Suprapubic skin (tissue), 4 donors: ENCODE measurements at places on chromosomes 11 and 22.

DNA sequence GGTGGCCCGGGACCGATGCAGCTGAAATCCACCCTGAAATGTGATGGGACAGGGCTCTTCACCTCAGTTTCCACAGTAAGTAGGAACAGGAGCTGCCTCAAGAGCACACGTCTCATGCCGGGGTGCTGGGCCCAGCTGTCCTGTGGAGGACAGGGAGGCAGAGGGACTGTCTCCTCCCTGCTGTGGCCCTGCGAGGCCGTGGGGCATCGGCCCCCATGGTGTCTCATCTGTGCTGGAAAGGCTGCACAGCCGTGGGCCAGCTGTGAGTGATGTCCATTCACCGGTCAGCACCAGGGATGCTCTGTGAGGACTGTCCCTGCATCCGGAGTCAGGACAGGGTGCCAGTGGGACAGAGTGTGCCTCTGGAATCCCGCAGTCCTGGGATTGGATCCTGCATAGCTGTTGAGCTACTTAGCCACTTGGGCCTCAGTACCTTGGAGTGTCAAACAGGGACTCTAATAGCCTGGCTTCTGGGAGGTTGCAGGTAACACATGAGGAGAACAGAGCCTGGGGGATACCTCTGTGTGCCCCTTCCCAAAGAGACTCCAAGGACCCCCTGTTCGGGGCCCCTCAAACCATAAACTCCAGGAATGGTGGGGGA, 16.5 kb downstream of the TRPM5 start:
- H3K36me3 ChIP-seq = no peaks in the 10 kb centered on the region
- H3K4me1 ChIP-seq = peaks cover 6% of the 10 kb centered on the region
- peaks cover 7% of the 10 kb centered on the region for H3K27me3 ChIP-seq
- no peak overlapping the region for H3K27ac ChIP-seq
- DNase-seq = no peak

GRCh38 chr11:35047769-35048168, 91.2 kb upstream of the CD44 start:
- H3K4me3 ChIP-seq = no peak overlapping the region
- peaks cover 30% of the 10 kb centered on the region for H3K4me1 ChIP-seq
- H3K27me3 ChIP-seq = no peaks in the 10 kb centered on the region
- no peaks in the 10 kb centered on the region for H3K36me3 ChIP-seq
- H3K27ac ChIP-seq = no peak overlapping the region
- DNase-seq = no peak

DNA sequence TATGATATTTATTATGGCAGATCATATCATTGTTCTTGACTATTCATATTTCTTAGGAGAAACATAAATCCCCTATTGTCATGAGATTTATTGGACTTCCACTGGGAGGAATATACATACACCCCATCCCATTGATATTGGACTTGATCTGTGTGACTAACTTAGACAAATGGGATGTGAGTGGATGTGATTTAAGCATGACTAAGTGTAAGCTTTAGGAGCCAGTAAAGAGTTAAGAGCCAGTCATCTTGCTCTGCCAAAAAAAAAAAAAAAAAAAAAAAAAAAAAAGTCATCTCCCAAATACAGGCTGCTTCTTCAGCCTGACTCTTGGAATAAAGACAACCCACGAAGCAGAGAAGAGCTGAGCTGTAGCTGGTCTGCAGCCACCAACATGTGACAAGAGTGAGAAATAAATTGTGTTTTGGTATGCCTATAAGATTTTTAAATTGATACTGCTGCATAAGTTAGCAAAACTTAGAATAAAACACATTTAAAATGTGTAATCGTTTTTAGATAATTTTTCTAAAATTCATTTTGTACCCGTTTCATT, 595.0 kb upstream of the LRRC4C start:
- no peaks in the 10 kb centered on the region for H3K4me1 ChIP-seq
- DNase-seq = no peak
- no peaks in the 10 kb centered on the region for H3K36me3 ChIP-seq
- no peaks in the 10 kb centered on the region for H3K27me3 ChIP-seq

GRCh38 chr11:126378763-126379162, 23.3 kb downstream of the ST3GAL4 start:
- DNase-seq = peak; percentile 14
- H3K27me3 ChIP-seq = no peaks in the 10 kb centered on the region
- no peak overlapping the region for H3K4me3 ChIP-seq
- peaks cover 16% of the 10 kb centered on the region for H3K4me1 ChIP-seq
- H3K27ac ChIP-seq = no peak overlapping the region
- H3K36me3 ChIP-seq = no peaks in the 10 kb centered on the region

GRCh38 chr11:2223153-2223794, 47.1 kb downstream of the ASCL2 start:
- DNase-seq = no peak
- peaks cover 2% of the 10 kb centered on the region for H3K27me3 ChIP-seq
- no peak overlapping the region for H3K27ac ChIP-seq
- H3K4me3 ChIP-seq = no peak overlapping the region
- no peaks in the 10 kb centered on the region for H3K36me3 ChIP-seq

DNA sequence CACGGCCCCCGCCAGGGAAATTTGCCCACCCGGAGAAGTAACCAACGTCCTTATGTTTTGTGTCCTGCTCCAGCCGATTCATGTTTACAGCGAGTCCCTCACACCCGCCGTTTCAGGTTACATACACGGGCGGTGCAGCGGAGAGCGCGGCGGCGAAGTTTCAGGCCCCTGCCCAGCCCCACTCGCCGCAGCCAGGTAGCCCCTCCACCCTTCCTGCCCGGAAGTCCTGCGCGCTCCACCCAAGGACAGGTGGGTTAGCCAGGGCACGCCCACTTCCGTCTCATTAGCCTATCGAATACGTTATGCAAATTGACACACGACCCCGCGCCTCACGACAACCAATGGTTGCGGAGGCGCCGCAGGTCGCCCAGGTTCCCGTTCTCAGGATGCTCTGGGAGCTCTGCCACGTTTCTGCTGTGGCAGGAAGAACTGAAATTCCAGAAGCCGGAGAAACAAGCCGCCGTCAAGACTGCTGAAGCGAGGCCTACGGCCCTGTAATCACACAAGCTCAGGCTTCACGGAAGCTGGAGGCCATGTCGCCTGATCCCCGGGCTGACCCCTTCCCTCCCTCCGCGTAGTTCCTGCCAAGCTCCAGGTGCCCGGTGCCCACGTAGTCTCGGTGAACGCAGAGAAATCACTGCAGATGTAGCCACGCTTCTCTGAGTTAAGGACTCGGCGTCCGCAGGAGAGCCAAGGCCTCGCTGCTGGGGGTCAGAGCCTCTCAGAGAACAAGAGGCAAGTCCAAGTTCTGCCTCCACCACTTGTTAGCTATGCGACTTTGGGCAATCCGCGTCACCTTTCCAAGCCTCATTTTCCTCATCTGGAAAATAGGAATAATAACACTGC, 22.4 kb upstream of the MYH9 start:
- peak overlapping the region; percentile 42 for H3K4me3 ChIP-seq
- H3K36me3 ChIP-seq = no peaks in the 10 kb centered on the region
- peak overlapping the region; percentile 81 for H3K27ac ChIP-seq
- peaks cover 13% of the 10 kb centered on the region for H3K4me1 ChIP-seq
- H3K27me3 ChIP-seq = no peaks in the 10 kb centered on the region
- peak; percentile 84 for DNase-seq

- H3K27ac ChIP-seq = no peak overlapping the region
- peaks cover 9% of the 10 kb centered on the region for H3K27me3 ChIP-seq
- H3K4me3 ChIP-seq = no peak overlapping the region
Measured at GRCh38 chr22:32044913-32045312, 1.9 kb downstream of the SLC5A1 start.

DNA sequence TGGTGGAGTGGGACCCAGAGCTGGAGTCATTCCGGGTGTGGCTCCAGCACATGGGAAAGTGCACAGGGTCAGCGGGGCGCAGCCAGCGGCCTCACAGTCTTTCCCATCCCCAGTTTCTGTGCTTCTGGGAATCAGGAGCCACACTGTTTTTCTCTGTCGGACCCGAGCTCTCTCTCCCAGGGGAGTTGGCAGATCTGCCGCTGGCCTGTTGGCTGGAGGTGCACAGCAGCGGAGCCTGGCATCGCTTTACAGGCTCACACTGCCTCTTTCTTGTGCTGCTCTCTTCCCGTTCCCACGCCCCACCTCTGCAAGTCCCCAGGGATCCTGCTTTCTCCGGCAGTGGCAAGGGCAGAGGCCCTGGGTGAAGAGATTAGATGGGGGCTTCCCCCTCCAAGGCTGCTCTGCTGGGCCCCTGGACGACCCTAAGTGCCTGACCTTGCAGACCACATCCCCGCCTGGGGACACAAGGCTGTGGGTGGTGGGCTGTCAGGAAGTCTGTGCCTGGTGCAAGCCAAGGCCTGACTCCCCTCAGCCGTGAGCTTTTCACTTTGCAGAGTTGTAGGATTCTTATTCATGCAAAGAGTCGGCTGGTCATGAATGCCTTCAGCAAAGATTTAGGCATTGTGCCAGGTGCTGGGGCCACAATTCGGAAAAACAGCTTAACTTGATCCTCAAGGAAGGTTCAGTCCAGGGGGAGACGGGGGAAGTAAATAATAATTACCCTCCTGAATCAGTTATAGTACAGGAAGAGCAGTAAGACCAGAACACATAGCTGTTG, 116.3 kb downstream of the TIMP3 start:
- H3K36me3 ChIP-seq = no peaks in the 10 kb centered on the region
- H3K4me3 ChIP-seq = no peak overlapping the region
- no peaks in the 10 kb centered on the region for H3K4me1 ChIP-seq
- no peaks in the 10 kb centered on the region for H3K27me3 ChIP-seq
- no peak for DNase-seq
- H3K27ac ChIP-seq = no peak overlapping the region

GRCh38 chr11:78231962-78232501, 43.3 kb downstream of the USP35 start:
- no peak overlapping the region for H3K4me3 ChIP-seq
- peaks cover 13% of the 10 kb centered on the region for H3K4me1 ChIP-seq
- no peaks in the 10 kb centered on the region for H3K27me3 ChIP-seq
- no peak for DNase-seq
- no peak overlapping the region for H3K27ac ChIP-seq
- H3K36me3 ChIP-seq = no peaks in the 10 kb centered on the region

DNA sequence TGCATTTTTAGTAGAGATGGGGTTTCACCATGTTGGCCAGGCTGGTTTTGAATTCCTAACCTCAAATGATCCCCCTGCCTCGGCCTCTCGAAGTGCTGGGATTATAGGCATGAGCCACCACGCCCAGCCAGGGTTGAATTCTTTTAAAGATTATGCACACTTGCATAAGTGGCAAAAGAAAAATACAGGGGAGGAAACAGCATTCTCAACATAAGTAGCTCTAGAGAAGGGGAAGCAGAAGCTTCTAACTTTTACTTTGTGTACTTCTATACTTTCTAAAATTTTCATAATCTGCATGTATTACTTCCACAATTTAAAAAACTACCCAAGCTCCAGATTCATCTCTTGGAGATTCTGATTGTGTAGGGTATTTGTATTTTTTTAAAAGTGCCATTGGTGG, 108.0 kb downstream of the SLC1A2 start:
- peaks cover 2% of the 10 kb centered on the region for H3K4me1 ChIP-seq
- H3K36me3 ChIP-seq = no peaks in the 10 kb centered on the region
- H3K4me3 ChIP-seq = no peak overlapping the region
- DNase-seq = no peak
- H3K27ac ChIP-seq = no peak overlapping the region

DNA sequence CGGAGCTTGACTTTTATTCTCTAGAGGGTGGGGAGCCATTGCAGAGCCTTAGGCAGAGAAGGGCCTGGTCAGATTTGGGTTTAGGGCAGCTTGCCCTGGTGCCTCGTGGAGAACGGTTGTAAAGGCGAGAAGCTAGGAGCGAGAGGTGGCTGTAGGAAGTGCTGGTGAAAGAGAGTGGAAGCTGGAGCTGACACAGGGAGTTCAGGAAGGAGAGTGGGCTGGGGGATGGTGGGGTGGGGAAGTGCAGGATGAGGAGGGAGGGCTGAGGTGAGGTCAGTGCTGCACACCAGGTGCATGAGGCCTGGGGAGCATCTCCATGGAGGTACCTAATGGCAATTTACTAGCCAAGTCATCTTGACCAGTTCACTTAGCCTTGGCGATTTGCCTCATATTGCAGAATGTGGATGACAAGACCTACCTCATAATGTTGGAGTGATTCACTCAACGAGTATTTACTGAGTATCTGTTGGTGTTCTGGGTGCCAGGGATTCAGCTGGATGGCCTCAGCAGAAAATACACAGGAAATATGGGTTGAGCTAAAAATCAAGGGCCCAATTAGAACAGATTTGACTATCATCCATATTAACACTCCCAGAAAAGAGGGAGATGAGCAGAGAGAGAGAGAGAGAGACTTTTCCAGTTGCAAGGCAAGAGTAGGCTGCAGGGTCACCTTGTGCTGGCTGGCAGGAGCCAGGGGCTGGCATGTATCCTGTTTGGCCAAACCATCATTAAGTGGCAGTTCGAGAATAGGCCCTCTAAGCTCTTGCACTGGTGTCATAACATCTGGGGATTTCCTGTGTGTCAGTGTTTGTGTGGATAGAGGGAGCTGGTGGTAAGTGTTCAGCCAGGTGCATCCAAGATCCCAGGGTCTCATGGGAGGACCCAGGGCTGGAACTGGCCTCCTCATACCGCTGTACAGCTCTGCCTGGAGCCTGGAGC, 44.4 kb upstream of the CLDN5 start:
- no peak for DNase-seq
- peaks cover 11% of the 10 kb centered on the region for H3K4me1 ChIP-seq
- no peaks in the 10 kb centered on the region for H3K36me3 ChIP-seq
- peaks cover 6% of the 10 kb centered on the region for H3K27me3 ChIP-seq
